Endothelial cell (in vitro differentiated cells): ENCODE measurements at places on chromosomes 7 and 10. TPM values are rescaled to one million over a fixed set of nuclear protein-coding genes. Genes with fewer than 3 reads are reported as not detected.

DNA sequence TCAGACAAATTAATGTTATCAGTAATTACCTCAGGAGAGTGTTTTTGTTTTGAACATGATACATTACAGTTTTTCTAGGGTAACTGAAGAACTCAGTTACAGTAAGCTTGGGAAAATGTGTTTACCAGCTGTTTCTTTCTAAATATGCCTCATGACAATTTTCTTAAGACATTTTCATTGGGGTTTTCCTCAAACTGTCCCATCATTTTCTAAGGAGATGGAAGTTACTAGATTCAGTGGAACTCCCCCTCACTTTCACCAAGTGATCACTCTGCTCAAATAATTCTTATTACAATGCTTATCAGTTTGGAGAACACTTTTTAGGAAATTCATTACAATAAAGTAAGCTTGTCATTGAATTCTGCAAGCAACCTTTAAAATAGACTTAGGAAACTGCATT lies 6.4 kb upstream of the SPAG6 start:
- DNase-seq = no peak

DNA sequence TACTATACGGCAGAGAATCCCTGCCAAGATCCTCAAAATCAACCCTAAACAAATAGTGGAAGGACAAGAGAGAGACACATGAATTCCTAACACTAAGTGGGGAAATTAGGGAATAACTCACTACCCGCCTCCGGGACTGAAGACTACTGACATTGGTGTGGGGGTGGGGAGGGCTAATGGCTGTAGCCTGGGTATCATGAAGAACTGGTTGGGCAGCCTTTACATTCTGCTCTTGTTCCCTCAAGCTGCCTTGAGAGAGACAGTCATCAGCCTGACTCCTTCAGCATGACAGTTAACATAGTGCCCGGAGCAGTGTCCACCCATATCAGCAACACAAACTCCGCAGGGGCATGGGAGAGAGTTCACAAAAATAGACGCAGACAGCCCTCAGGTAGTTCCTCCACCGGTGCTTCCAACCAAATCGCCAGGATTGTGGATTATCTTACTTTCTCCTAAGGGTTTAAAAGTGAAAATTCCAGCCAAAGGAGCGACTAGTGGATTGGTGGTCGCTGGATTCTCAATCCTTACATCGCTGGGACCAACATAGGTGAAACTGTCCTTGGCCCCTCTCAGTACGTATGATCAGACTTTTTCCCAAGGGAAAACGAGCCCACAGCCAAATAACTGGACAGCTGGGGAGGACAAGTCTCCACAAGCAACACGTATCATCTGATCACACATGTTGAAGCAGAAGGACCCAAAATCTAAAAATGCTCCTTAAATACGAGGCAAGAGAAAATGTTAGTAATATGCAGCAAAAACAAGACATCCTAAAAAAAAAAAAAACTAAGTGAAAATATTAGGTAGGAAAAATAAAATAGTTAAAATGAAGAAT lies 22.6 kb downstream of the TMEM254 start:
- DNase-seq = no peak

- DNase-seq = no peak
Measured at GRCh38 chr10:57716884-57717283, 550.8 kb downstream of the IPMK start.

The STEAP1 gene
- 1.0 TPM for total RNA-seq

DNA sequence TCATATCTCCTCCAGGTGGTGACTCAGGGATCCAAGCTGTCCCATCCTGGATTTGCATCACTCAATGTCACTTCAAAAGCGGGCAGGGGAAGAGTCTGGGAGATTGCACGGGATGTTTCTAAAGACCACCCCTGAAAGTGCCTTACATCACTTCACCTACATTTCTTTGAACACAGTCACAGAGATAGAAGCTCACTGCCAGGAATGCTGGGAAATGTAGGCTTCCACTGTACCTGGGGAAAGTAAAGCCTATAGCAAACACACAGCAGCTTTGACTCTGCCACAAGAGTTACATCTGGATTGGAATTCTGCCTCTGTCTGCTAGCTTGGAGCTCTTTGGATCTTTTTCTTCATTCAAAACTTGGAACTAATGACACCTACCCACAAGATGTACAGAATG lies 300.9 kb downstream of the WDR11 start:
- DNase-seq = no peak

DNA sequence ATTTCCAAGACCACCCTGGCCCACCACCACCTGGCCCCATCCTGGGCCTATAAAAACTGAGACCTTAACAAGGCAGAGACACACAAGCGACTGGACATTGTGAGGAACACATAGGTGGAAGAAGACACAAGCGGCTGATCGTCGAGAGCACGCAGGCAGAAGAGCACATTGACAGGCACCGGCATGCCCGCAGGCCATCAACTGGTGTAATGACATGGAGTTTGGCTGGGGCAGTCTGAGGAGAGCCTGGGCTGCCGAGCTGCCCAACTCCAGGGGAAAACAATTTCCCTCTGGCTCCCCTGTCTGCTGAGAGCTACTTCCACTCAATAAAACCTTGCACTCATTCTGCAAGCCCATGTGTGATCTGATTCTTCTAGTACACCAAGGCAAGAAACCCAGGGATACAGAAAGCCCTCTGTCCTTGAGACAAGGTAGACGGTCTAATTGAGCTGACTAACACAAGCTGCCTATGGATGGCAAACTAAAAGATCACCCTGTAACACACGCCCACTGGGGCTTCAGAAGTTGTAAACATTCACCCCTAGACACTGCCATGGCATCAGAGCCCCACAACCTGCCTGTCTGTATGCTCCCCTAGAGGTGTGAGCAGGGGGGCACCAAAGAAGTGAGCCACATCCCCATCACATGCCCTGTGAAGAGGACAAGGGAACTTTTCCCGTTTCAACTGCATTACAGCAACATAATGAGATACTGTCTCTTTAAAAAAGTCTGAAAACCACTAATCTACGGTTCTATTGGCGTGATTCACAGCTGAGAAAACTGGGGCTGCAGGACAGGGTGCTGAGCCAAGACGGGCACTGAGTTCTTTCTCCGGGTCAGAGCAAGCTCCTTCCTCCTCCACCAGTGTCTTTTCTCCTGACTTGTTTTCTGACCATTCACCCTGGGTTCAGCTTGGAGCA lies 18.5 kb upstream of the TNS3 start:
- no peak for DNase-seq
